ENCODE measurements at places on chromosomes 11 and 22.

DNA sequence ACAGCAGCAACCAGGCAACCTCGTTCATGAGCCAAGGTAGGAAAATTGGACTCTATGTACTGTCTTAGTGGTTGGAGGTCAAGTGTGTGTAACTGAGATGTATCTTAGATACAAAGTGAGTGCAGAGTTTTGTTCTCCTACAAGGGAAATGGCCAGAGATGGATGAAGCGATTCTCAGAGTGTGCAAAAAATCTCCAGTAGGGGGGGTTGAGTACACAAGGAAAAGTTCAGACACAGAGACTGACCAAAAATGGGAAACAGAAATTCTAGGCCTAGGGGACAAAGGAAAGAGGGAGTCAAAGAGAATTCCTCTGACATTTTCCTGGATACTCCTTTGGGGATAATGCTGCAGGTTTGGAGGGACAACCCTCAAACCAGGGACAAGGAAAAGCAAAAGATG, 38.2 kb upstream of the OR5AK2 start:
- DNase-seq: no peak

DNA sequence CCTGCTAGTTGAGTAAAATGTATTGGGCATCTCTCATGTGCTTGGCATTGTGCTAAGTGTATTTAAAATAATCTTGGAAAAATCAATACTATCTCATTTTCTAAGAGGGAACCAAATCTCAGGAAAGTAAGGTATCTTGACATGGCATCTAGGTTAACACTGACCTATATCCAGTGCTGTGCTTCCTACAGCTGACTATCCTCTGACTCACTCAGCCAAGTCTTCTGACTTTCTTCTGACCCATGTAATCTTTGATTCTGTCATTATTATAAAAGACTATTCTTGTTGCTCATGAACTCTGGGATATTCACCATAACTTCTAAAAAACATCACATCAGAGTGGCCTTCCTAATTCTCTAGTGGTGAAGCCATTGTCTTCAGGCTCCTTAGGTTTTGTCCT, 304.1 kb upstream of the TENM4 start:
- DNase-seq: no peak

DNA sequence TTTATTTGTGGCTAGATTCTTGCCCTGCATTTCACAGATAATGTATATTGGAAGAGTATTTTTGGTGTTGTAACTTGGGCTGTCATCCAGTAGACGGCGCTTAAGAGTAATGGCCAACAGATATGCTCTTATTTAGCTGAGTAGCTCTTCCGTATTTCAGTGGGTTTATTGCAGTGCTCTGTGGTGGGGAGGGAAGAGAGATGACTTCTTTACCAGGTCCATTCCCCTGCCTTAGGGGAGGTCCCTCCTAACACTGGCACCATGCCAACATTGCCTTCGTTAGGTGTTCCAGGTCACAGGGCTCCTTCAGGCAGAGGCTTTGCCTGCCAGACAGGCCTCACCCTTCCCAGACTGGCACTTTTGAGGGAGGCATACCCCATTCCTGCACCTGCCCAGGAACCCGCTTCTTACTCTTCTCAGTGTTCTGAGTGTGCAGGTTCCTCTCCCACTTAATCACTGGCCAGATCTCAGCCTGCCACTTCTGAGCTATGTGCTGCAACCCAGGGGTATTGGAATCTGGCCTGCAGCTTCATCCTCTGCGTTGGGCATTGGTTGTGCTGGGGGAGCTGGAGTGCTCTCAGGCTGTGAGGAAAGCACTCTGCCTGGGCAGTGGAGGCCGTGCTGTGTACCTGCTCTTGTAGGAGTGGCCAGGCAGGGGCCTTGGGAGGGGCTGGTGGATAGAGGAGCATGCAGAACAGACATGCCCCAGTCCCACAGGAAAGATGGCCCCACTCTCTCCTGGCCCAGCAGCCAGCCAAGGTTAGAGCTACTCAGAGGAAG, 29.4 kb upstream of the SLN start:
- DNase-seq: no peak

GRCh38 chr22:35375031-35375430, 5.9 kb upstream of the HMOX1 start:
- no peak for DNase-seq

DNA sequence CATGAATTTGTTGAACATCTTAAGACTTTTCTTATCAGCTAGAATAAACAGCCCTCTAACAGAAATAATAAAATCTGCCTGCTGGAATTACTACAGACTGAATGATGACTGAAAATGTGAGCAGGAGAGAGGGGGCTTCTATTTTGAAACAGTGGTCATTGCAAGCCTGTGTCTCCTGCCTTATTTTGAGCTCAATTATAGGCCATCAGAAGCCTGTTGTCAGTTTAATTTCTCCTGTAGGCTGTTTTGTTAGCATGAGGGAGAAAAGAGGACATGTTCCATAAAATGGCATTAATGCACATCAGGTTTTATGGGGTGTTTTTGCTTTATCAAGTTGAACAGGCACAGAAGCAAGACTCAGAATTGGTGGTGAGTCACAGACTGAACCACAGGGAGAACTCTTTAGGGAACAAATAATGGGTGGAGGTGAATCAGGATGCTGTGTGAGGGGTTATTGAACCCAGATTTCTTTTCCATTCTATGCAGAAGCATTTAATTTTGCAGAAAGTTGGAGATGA, 129.1 kb downstream of the PARVA start:
- DNase-seq: no peak

- no peak for DNase-seq
Measured at GRCh38 chr22:47957649-47958048, 1195.2 kb downstream of the TBC1D22A start.

- DNase-seq: no peak
Measured at GRCh38 chr11:118903204-118904015, 19.7 kb downstream of the CXCR5 start.

GRCh38 chr11:132821014-132821413, 711.3 kb downstream of the OPCML start:
- no peak for DNase-seq

GRCh38 chr11:80284946-80285785, 844.3 kb upstream of the TENM4 start:
- DNase-seq: no peak

DNA sequence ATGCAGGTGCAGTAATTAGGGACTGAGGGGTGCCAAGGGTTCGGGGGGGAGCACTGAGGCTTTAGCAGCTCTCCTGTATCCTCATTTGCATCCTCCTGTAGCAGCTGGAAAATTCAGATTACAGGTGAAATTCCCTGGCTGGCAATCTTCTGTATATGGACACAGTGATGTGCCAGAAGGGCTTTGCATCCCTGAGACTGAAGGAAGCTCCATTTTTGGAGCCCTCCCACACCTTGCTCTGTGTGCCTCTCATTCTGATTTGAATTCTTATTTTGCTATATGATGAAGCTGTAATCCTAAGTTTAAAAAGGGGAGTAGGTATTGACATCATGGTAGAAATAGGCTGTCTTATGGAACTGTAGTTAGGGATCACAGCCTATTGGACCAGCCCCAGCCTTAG, 46.6 kb downstream of the SCN3B start:
- DNase-seq: no peak

DNA sequence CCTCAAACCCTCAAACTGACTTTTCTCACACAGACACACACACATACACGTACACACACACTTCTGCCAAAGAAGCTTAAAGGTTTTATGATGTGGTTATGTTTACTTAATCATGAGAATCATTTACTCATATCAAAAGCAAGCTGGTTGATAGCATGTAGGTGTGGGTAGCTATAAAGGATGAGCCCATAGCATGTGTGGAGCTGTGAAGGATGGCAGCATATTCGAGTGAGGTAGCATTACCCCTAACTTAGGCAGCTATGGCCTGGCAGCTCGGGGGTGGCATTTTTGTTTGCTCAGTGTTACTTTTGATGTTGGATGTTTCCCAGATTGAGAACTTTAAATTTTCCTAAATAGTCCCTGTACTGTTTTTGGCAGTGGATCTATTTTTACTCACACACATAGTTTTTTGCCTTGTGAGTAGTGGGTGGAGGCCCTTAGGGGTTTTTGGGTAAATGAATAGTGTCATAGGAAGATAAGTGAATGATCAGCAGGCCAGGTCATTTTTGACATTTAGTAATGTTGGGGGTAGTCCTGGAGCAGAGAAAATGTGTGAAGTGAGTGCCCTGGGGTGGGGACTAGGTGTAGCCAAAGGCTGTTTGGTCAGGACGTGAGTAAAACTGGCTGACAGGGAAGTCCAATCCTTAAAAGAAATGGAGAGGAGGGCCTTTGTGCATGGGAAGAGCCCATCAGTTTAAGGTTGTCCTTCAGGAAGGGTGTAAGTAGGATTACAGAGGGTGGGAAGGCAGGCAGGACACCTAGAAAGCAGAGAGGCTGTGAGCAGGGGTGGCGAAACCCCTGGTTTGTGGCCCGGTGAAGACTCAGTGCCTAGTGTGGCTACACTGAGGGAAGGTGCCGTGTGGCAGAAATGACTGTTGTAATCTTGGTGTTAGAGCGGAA, 7.1 kb downstream of the YWHAH start:
- no peak for DNase-seq

GRCh38 chr11:64358907-64359711, at the start of gene RPS6KA4:
Gene RPS6KA4 (plus strand): TSS chr11:64359162. CDS start chr11:64359236, 74 bp downstream.
- DNase-seq: peak; percentile 38

DNA sequence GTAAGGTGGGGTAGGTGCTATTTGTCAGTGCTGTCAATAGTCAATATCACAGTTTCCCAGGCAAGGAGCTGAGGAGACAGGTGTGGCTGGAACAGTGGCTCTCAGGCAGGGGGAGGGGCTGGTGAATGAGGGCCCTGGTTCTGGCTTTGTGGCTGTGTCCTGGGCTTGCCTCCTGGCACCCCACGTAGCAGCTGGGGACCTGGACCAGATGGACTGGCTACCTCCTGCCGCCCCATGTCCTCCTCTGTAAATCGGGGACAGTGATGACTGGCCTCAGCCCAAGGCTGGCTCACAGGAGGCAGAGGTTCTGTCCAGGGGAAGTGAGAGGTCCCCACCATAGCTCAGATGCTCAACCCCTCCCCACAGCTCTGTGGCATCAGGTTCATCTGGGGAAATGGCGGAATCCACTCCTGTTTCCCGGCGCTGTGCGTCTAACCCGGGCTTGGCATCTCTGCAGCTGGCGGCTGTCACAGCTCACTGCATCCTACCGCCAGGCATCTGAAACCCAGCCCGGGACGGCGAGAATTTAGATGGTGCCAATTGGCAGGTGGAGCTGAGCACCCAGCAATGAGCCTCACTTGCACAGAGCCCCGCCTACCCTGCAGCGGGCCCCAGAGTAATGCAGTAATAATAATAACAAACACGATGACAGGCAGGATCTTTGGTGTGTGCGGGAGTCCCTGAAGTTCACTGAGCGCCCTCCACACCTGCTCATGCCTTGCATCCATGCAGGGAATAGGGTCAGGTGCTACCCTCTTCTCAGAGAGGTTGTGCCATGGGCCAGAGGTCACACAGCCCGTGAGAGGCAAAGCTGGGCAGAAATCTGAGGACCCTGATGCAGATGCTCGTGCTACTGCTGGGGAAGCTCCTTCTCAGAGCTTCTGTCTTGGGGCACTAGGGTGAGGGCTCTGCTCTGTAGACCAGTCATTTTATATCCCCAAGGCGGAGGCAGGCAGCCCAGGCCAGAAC, 27.8 kb upstream of the SHISAL1 start:
- no peak for DNase-seq

- DNase-seq: no peak
Measured at GRCh38 chr11:68298659-68299516, 13.5 kb upstream of the LRP5 start.

DNA sequence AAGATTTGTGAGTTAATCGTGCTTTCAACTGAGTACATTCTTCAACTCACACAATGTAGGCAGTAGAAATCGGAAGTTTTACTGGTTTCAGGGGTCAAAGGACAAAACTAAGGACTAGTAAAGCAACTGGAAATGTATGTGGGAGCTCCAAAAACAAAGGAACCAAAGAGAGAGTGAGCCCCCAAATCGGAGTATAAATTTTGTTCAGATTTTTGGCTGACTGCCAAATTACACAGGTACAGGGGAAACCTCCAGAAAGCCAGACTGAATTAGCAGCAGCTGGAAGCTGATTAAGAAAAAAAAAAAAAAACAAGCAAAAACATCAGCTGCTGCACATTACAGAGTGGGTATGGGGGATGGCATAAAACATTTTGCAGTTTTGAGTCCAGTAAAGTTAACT, 75.2 kb upstream of the GNAZ start:
- DNase-seq: no peak

GRCh38 chr22:41951898-41952474, at the start of gene SMIM45:
Gene SMIM45 (plus strand): TSS chr22:41952150.
- no peak for DNase-seq

GRCh38 chr11:62602141-62603071, 741 bp upstream of the MTA2 start:
- DNase-seq: no peak

GRCh38 chr11:78647986-78648875, 73.6 kb upstream of the NARS2 start:
- no peak for DNase-seq

DNA sequence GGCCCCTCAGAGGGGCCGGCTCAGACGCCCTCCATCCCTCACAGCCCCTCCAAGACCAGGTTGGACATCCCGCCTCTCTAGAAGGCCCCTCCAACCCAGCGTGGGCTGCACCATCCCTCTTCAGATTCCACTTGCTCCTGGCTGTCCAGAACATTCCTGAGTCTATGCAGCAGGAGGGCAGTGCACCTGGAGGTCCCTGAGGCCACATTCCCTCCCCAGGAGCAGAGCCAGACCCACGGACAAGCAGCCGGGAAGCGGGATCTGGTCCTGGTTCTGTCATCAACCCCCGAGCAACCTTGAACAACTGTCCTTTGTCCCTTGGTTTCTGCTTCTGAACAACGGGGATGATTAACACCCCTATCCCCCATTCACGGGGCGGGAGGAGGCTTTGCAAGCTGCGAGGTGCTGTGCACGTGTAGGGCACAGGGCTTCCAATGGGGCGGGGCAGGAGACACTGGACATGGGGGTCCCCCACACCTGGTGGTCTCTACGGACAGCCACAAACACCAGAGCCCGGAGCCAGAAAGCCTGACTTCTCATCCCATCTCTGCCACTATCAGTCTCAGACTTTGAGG, 13.2 kb upstream of the PDGFB start:
- no peak for DNase-seq

DNA sequence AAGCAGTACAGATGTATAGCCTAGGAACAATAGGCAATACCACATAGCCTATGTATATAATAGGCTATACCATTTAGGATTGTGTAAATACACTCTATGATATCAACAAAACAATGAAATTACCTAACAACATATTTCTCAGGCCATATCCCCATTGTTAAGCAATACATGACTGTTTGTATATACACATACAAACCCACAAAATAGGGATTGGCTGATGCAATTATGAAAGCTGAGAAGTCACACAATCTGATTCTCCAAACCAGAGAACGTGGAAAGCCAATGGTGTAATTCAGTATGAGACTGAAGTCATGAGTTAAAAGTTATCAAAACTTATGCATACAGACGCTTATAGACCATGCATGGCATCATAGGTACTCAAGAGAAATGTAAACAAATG, 700.1 kb upstream of the RAG2 start:
- DNase-seq: no peak

- no peak for DNase-seq
Measured at GRCh38 chr22:39474351-39475111, 17.7 kb downstream of the MGAT3 start.

- peak; percentile 87 for DNase-seq
Measured at GRCh38 chr11:128318856-128319474, 268.4 kb downstream of the ETS1 start.
